Stomach (tissue), 19 donors: ENCODE measurements at places on chromosomes 16 and 17. TPM values are rescaled to one million over a fixed set of nuclear protein-coding genes. Genes with fewer than 3 reads are reported as not detected.

Gene SYNGR3
- not detected for total RNA-seq

Gene HOXB2
- total RNA-seq: 83.0 TPM

Gene KRT40
- total RNA-seq: not detected

Gene TMEM92
- 11.1 TPM for total RNA-seq

Gene PMFBP1
- 0.58 TPM for total RNA-seq

Gene CDH3
- total RNA-seq: not detected

Gene OTOP2
- not detected for total RNA-seq

GRCh38 chr17:37490638-37491614, 1.2 kb downstream of the DUSP14 start:
- H3K27me3 ChIP-seq: no peaks in the 10 kb centered on the region
- no peak for DNase-seq
- H3K27ac ChIP-seq: peak overlapping the region; percentile 91
- H3K36me3 ChIP-seq: no peaks in the 10 kb centered on the region

DNA sequence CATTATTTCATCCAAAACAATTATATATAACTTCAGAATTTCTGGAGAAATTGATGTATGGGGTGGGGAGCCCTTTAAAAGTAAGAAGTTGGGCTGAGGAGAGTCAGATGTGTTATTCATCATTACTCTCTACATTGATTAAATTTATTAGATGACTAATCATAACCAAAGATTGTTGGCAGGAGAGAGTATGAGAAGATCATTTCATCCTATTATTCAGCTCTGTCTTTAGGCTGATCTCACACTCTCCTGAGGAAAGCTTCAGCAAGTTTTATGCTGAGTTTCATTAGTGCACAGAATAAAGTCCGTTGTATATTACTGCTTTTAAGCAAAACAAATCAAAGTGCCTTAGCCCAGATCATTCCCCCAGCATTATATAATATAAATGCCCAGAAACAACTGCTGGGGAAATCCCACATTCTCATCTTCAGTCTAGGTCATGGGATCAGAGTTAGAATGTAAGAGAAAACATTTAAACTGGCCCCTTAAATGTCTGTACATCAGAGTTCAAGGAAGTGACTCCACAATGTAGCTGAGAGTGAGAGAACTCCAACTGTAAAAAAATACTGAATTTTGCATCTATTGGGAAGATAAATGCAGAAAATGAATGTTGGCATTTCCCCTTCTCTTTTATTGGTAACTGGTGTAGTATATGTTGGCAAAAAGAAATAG, 130.1 kb upstream of the HLF start:
- DNase-seq: no peak
- H3K36me3 ChIP-seq: no peaks in the 10 kb centered on the region
- no peaks in the 10 kb centered on the region for H3K4me1 ChIP-seq
- H3K27me3 ChIP-seq: no peaks in the 10 kb centered on the region
- H3K4me3 ChIP-seq: no peak overlapping the region

- peaks cover 89% of the 10 kb centered on the region for H3K4me1 ChIP-seq
- no peak overlapping the region for H3K4me3 ChIP-seq
- peaks cover 2% of the 10 kb centered on the region for H3K36me3 ChIP-seq
Observed at GRCh38 chr16:3842994-3843393, 37.5 kb downstream of the CREBBP start.

- H3K4me3 ChIP-seq: no peak overlapping the region
- DNase-seq: no peak
- H3K27me3 ChIP-seq: peaks cover 70% of the 10 kb centered on the region
- H3K36me3 ChIP-seq: no peaks in the 10 kb centered on the region
- peaks cover 7% of the 10 kb centered on the region for H3K4me1 ChIP-seq
- no peak overlapping the region for H3K27ac ChIP-seq
Observed at GRCh38 chr16:30031477-30031918, 427 bp upstream of the TLCD3B start.

DNA sequence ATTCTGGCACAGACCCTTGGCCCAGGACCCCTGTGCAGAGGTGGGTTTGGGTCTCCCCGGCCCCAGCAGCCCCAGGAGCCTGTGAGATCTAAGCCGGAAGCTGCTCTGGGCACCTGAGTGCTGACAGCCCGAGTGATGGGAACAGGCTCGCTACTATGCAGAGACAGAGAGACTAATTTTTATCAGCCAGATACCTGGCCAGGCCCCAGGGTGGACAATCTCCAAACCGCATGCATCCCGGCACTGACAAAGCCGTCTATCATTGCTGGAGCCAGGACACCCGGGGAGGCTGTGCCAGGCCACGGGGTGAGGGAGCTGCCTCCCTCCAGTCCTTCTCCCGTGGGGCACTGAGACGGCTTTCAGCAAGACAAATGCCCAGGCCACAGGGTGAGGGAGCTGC, 25.0 kb downstream of the CBFA2T3 start:
- no peaks in the 10 kb centered on the region for H3K36me3 ChIP-seq
- H3K4me1 ChIP-seq: no peaks in the 10 kb centered on the region
- DNase-seq: no peak
- peaks cover 54% of the 10 kb centered on the region for H3K27me3 ChIP-seq
- no peak overlapping the region for H3K27ac ChIP-seq

- no peak for DNase-seq
- peaks cover 20% of the 10 kb centered on the region for H3K4me1 ChIP-seq
- no peak overlapping the region for H3K27ac ChIP-seq
- no peak overlapping the region for H3K4me3 ChIP-seq
- peaks cover 61% of the 10 kb centered on the region for H3K36me3 ChIP-seq
Observed at GRCh38 chr16:31077024-31077423, 2.8 kb downstream of the ZNF646 start.

- H3K4me3 ChIP-seq: no peak overlapping the region
- no peak overlapping the region for H3K27ac ChIP-seq
- H3K36me3 ChIP-seq: no peaks in the 10 kb centered on the region
Observed at GRCh38 chr17:78142119-78142861, 3.9 kb upstream of the C17orf99 start.

DNA sequence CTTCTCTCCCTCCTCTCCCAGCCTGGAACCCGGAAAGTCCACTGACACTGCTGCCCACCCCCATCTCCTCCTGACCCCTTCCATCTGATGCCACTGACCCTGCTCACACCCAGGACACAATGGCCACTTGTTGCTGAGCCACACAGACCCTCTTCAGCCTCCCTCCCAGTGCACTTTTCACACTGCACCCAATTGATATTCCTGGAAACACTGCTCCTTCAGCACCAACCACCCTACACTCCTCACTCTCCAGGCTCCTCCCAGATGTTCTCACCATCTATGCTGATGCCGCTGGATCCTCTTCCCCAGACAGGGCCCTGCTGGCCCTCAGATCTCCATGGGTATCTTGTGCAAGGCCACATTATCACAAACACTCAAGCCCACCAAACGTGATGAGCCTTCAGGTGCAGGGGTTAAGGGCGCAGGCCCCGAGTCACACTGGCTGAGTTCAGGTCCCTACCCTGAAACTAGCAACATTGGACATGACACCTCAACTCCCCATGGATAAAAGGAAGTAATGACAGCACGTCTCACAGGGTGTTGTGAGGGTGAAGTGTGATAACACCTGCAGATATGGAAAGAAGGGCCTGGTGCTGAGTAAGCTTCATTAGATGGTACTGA, 238.1 kb downstream of the ZNF423 start:
- H3K36me3 ChIP-seq: no peaks in the 10 kb centered on the region
- H3K4me3 ChIP-seq: no peak overlapping the region
- H3K27ac ChIP-seq: no peak overlapping the region
- no peak for DNase-seq
- H3K27me3 ChIP-seq: no peaks in the 10 kb centered on the region
